ENCODE measurements at places on chromosomes 1 and 21.

DNA sequence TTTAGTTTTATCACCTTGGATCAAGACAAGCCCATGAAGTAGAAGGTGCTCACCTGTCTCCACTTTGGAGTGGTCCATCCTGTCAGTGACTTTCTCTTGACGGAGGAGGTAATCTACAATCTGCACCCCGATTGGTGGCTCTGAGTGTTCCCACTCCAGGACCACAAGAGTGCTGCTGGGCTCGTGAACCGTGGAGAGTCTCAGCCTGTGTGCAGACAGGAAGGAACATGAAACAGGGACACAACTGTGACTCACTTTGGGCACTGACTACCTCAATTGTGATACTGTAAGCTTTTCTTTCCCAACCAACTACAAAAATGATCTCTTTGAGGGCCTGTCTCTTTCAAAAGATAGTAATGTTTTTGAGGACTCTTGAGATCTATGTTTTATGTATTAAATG lies 280.2 kb downstream of the ASTN1 start:
- no peak for DNase-seq

GRCh38 chr1:226711976-226712741 lies 26.9 kb downstream of the ITPKB start:
- DNase-seq, result peak; percentile 59

- DNase-seq, result no peak
Measured at GRCh38 chr1:61102041-61102440, 19.7 kb downstream of the NFIA start.

GRCh38 chr1:116261227-116261626 lies 111.8 kb upstream of the ATP1A1 start:
- DNase-seq, result no peak

GRCh38 chr1:21174230-21174629 lies 2.5 kb downstream of the EIF4G3 start:
- DNase-seq, result no peak

DNA sequence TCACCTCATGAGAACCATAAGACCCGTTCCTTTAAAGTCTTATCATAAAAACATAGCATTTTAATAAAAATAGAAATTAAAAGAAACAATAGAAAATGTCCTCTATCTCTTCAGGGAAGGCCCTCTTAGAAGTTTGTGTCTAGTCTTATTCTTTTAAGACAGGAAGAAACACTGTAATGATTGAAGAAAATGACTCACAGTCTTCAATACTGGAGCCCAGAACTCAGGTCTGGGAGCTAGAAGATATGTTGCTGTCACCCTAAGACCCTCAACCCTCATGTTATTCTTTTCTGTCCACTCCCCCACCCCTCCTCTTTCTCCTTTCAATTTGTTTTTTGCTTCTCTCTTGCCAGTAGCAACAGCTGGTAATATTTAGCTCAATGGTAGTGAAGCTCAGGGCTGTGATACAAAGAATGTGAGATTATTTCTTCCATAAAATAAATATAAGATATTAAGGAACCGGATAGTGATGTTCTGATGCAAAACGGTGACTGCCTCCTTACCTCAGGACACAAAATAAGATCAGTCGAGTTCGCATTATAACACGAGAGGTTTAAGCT lies 12.0 kb downstream of the DUSP10 start:
- no peak for DNase-seq

DNA sequence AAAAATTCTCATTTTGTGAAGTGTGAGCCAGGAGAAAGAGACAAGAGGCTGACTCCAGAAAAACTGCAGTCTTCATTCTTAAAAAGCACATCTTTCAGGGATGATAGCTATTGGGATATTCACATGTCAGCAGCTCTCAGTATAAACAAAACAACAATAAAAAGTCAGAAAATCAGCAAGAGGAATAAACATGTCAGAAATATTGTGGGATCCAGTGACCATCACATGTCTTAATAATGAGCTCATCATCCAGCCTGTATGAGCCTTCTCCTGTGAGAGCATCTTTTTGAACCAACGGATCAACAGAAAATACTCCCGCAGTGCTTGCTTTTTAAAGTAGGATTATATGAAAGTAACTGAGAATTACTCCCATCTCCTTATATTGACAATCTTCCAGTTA lies 241.6 kb downstream of the SMYD3 start:
- no peak for DNase-seq

DNA sequence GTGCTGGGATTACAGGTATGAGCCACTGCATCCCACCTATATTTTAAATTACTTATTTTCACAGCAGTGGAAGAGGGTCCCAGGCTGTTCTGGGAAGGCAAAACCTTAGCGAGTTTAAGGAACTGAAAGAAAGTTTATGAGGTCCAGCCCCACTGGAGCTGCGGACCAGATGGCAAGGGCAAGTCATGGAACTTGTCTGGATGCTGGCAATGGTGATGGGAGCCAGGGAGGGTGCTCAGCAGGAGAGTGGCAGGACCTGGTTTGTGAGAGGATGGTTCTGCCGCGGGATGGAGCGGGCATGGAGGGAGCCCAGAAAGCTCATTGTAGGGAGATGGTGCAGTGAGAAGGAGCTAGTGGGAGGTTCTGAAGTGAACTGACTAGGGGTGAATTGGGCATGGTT lies 50.6 kb upstream of the SLC45A1 start:
- no peak for DNase-seq

DNA sequence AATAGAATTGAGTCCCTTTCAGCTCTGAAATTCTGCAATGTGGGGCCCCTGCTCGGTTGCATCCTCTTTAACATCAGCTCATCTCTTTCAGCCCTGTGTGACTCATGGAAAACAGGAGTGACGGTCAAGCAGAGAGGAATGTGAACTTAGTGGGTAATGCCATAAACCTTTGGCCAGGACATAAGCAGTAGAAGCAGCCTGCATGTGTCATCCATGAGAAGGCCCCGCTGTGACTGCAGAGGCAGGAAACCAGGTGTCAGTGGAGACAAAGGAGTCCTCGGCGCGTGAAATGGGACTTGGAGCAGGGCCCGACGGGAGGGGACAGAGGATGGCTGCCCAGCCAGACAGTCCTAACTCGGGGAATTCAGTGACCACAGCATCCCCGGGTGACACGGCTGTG lies 21.1 kb upstream of the EPHB2 start:
- DNase-seq, result no peak

GRCh38 chr1:226525750-226526149 lies 22.8 kb upstream of the STUM start:
- DNase-seq, result no peak

- DNase-seq, result no peak
Measured at GRCh38 chr1:36951292-36951750, 83.0 kb downstream of the GRIK3 start.

DNA sequence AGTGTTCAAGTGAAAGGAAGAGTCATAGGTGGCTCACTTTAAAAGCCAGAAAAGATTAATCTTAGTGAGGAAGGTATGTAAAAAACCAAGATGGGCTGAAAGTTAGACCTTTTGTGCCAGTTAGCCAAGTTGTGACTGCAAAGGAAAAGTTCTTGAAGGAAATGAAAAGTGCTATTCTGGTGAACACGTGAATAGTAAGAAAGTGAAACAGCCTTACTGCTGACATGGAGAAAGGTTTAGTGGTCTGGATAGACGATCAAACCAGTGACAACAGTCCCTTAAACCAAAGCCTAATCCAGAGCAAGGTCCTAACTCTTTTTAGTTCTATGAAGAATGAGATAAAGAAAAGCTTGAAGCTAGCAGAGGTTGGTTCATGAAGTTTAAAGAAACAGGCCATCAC lies 106.4 kb downstream of the CTH start:
- no peak for DNase-seq

- DNase-seq, result peak; percentile 43
Measured at GRCh38 chr1:93758842-93759515, 77.3 kb upstream of the BCAR3 start.

DNA sequence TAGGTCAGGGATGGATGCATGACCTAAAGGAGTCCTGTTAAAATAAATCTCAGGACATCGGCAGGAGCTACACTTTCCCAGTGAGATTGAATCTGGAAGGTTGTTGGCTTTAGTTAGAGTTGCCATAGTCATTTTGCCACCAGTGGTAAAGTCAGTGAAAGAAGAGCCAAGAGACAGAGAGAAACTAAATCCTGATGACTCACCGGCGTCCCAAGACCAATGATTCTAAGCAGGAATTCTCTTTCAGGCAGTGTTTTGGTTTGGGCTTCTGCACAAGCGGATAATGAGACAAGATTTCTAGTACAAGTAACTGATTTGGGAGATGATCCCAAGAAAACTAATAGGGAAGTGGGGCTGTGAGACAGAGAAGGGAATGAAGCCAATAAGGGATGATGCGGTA lies 88.8 kb upstream of the ETS2 start:
- DNase-seq, result no peak

DNA sequence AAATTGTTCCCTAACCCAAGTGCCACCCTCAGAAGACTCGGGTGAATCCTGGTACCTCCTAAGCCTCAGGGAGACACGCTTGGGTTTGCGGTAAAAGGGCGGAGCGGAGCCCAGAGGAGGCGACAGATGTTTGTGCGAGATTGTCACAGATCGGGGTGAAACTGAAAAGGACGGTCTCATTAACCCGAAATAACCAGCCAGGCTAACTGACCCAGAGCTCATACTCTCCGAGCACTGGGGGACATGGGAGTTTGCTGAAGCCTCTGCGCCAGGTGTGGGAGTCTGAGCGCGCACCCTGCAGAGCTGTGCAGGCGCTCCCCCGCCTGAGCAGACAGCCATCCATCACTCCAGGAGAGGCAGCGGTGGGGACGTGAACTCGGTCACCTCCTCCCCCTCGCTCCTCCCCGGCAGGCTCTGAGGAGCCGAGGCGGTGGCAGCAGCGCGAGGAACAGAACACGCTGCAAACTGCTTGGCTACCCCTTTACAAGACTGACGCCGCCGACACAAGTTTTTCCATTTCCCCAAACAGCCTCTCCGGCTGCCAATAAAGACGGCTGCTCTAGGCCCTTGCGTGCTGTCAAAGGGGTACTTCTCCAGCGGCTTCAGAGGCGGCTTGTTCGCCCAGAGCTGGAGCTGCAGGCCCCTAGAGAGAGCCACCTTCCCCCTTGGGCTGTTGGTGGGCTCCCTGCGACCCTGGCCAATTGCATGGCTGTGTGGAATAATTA lies 43.5 kb downstream of the RRAGC start:
- DNase-seq, result peak; percentile 38

GRCh38 chr1:16050328-16050727 lies 6.7 kb downstream of the CLCNKB start:
- DNase-seq, result no peak

GRCh38 chr1:235078480-235079381 lies 49.9 kb downstream of the TOMM20 start:
- no peak for DNase-seq

GRCh38 chr21:45935628-45936027 lies 45.9 kb upstream of the COL6A1 start:
- no peak for DNase-seq

DNA sequence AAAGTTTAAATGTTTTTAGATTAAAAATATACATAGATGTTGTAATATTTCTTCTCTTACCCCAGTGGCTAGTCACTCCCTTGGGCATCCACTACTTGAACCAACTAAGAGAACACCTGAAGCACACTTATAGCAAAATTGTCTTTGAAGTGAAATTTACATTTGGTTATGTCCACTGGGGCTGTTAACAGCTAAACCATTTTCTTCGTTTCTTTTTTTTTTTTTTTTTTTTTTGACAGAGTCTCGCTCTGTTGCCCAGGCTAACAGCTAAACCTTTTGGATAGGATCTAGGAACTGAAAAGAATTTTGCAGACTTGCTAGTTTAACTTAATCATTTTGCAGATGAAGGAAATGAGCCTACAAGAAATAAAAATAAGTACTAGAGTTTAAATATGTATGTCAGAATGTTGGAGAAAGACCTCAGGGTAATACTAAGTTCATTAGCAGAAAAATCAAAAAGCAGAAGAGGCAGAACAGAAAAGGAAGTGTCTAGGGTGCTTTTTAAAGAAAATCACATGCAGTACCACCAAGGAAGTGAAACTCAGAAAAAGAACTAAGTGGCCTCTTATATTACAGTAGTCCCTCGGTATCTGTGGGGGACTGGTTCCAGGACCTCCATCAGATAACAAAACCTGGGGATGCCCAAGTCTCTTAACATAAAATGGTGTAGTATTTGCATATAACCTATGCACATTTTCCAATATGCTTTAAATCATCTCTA lies 11.8 kb downstream of the DRAM2 start:
- DNase-seq, result no peak

GRCh38 chr1:55089683-55090082 lies 50.3 kb downstream of the PCSK9 start:
- no peak for DNase-seq

DNA sequence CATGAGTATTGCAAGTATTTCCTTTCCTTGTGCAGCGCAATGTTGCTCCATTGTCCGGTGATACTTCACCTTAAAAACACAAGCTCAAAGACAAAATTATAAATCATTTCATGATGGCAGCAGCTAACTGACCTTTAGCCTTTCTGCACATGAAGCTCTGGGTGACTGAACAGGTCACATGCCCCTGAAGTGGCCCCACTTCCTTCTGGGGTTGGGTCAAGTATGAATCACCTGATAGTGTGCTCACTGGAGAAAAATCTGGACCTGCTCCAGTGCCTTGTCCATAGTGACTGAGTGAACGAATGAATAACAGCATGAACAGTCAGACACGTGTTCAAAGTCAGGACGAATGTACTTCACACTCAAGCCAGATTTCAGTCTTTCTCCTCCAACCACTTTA lies 658.9 kb downstream of the NPHP4 start:
- no peak for DNase-seq

DNA sequence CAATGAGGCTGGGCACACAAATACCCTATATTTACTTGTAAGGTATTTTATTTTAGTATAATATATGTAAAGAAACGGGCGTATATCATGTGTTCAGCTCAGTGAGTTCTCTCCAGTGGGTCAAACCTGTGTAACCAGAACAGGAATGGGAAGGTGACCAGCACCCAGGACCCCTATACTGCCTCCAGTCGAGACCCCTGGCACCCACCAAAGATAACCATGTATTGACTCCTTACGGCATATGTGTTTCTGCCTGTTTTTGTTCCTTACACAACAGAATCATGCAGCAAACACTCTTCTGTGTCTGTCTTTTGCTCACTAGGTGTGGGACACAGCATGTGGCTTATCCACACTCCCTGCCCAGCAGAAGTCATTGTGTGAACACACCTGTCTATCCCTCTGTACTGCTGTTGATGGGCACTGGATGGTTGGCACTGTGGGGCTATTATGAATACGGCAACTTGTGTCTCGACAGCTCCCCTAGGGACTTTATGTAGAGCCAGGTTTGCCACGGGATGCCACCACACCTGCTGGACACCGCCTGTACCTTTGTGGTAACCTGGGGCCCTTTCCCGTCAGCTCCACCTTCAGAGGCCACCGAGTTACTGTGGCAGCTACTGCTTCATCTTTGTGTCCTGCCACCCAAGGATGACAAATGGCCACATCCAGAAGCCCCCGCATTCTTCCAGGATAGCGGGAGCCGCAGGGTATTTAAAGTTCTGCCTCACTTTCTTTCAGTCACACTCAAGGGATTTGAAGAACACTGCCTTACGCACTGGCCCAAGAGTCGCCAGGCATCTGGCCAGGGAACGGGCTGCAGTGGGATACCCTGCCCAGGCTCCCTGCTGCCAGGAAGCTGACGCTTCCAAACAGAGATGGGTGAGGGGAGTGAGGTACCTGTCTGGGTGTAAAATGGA lies 23.5 kb upstream of the C2CD2 start:
- DNase-seq, result no peak

GRCh38 chr1:160607672-160608032 lies 28.4 kb upstream of the CD84 start:
- no peak for DNase-seq

All from activated CD4-positive, alpha-beta T cell treated with anti-CD3 and anti-CD28 coated beads for 48 hours (primary cell).